NCI-H226 (cell line): ENCODE measurements at places on chromosomes 3 and 15.

DNA sequence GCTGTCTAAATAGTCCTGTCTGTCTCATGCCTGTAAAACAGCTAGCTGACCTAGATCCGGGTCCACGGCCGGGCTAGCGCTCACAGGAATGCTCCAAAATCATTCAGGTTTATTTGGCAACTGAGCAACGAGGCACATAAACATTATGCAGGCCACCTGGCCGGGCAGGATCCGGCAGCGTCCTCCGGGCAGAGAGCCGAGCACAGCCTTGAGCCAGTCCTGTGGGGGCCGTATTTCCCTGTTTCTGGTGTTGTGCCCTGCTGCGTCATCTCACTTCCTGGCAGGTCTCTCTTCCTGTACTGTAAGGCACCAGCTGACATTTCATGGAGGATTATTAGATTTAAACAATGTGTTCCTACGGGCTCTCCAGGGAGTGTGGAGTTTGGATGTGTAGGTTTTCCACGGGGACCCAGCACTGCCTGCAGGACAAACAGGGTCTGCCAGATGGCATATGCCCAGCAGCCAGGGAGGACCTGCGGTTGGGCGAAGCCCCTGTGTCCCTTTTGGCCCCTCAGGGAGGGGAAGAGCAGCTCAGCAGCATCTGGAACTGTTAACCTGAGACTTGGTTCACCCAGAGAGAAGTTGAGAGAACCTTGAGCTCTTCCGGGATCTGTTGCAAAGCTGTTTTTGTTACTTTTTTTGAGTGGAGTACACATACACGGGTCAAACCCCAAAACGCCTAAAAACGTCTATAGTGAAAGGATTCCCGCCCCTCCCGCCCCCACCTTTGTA is 16.6 kb upstream of the LRRK1 start:
- DNase-seq = no peak

GRCh38 chr3:61688307-61688984 is 127.1 kb downstream of the PTPRG start:
- DNase-seq = no peak

DNA sequence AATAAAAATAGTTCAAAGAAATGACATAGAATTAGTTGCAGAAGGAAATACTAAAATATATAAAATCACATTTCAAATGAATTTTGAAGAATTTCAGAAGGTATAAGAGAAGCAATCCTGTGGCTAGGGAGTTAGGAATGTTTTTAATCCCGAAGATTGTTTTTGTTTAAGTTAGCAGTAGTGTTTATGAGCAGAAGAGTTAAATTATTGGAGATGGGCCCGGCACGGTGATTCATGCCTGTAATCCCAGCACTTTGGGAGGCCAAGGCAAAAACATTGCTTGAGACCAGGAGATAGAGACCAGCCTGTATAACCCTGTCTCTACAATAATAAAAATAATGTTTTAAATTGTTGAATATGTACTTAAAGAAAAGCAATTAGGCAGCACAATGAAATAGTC is 432.5 kb downstream of the MFSD1 start:
- DNase-seq = no peak

DNA sequence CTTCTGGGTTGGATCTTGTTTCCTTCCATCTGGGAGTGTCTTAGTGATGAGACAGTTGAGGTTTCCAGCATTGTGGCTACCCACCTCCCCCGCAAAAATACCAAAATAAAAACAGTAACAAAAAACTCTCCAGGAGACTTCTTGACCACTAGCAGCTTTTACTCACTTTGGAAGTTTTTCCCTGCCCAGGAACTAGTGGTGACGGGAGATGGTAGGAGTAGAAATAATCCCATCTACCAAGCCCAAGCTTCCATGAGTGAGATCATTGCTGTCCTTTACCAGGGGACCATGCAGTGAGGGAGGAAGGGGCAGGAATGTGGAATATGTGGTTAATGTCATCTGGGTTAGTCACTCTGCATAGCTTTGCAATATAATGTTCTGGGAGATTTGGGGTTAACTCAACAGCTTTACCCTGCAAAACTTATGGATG is 187.7 kb downstream of the ITPR1 start:
- DNase-seq = peak; percentile 20
